Glutamatergic neuron (in vitro differentiated cells): ENCODE measurements at places on chromosomes 13 and 19. TPM values are rescaled to one million over a fixed set of nuclear protein-coding genes. Genes with fewer than 3 reads are reported as not detected.
A peak's percentile ranks its signal among the peaks of the same experiment; 100 is the strongest.

GRCh38 chr19:10256970-10257615 lies 5.1 kb downstream of the MRPL4 start:
- no peak overlapping the region for H3K4me3 ChIP-seq
- H3K27me3 ChIP-seq = peaks cover 3% of the 10 kb centered on the region
- no peak overlapping the region for H3K27ac ChIP-seq

- H3K36me3 ChIP-seq = peaks cover 13% of the 10 kb centered on the region
- no peak overlapping the region for H3K27ac ChIP-seq
- H3K27me3 ChIP-seq = peaks cover 6% of the 10 kb centered on the region
Measured at GRCh38 chr19:56088497-56089215, 32.4 kb downstream of the ZNF787 start.

ELF1 gene
- 9.8 TPM for total RNA-seq

IFNL1 gene
- total RNA-seq = not detected

USHBP1 gene
- not detected for total RNA-seq

GRCh38 chr13:42709276-42709675 lies 72.1 kb upstream of the FAM216B start:
- H3K27ac ChIP-seq = no peak overlapping the region
- H3K27me3 ChIP-seq = peaks cover 1% of the 10 kb centered on the region
- no peaks in the 10 kb centered on the region for H3K36me3 ChIP-seq
- no peak overlapping the region for H3K4me3 ChIP-seq

- peaks cover 12% of the 10 kb centered on the region for H3K4me1 ChIP-seq
- DNase-seq = no peak
- peak overlapping the region; percentile 93 for H3K27ac ChIP-seq
- H3K27me3 ChIP-seq = peaks cover 21% of the 10 kb centered on the region
- H3K36me3 ChIP-seq = no peaks in the 10 kb centered on the region
Measured at GRCh38 chr13:41061914-41062837, 867 bp downstream of the WBP4 start.

DNA sequence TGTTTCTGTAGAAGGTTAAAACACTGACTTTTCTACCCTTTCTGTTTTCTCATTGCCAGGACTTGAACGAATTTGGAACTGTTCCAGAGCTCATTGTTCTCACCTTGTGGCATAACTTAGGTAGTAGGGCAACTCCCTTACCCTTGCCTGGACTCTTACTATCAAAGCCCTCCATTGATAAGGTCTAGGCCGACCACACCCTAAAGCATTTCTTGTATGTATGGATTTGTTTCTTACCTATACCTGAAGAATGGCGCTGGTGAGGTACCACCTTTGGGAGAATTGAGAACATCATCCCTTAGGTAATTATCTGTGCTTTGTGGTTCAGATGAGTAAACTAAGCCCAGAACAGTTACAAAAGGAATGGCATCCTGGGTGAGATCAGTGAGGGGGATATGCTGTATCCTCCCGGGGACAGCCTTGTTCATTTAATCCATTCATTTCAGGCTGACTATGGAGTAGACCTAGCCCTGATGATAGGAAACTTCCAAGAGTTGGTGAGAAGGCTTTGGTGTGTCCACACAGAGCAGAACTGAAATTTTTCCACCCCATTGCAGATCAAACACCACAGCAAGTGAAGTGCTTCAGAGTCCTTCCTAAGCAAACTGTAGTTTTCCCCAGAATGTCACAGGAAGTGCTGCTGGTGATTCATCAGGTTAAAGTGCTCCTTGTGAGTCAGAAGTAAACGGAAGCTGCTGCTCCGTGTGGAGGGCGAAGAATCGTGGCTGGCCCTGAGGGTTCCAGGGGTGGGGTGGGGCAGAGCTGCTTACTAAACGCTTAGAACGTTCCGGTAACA lies 113.0 kb downstream of the TEX26 start:
- peak overlapping the region; percentile 67 for H3K27ac ChIP-seq
- H3K36me3 ChIP-seq = no peaks in the 10 kb centered on the region
- H3K4me1 ChIP-seq = peaks cover 37% of the 10 kb centered on the region
- DNase-seq = no peak

ERFL gene
- total RNA-seq = 1.6 TPM

- H3K4me1 ChIP-seq = peaks cover 46% of the 10 kb centered on the region
- no peak for DNase-seq
- H3K27me3 ChIP-seq = peaks cover 2% of the 10 kb centered on the region
- H3K36me3 ChIP-seq = no peaks in the 10 kb centered on the region
- no peak overlapping the region for H3K4me3 ChIP-seq
Measured at GRCh38 chr19:10884274-10884673, 12.9 kb downstream of the CARM1 start.

CAPNS1 gene
- total RNA-seq = 478 TPM

DNA sequence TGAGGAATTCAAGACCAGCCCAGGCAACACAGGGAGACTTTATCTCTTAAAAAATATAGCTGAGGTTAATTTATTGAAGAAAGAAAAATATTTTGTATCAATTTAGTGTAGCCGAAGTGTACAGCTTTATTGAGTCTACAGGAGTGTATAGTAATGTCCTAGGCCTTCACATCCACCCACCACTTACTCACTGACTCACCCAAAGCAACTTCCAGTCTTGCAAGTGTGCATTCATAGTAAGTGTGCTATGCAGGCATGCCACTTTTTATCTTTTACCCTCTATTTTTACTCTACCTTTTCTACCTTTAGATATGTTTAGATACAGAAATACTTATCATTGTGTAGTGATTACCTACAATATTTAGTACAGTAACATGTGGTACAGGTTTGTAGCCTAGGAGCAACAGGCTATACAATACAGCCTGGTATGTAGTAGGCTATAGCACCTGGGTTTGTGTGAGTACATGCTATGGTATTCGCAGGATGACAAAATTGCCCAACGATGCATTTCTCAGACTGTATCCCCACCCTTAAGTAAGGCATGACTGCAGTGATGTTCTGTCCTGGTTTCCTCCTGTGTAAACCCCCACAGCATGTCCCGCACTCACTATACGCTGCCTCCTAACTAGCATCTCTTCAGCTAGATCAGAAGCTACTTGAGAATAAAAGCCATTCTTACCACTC lies 15.3 kb upstream of the ATP12A start:
- no peak overlapping the region for H3K4me3 ChIP-seq
- no peaks in the 10 kb centered on the region for H3K4me1 ChIP-seq
- no peaks in the 10 kb centered on the region for H3K36me3 ChIP-seq
- no peak overlapping the region for H3K27ac ChIP-seq

GRCh38 chr13:83024955-83025594 lies 857.2 kb downstream of the SLITRK1 start:
- H3K4me3 ChIP-seq = no peak overlapping the region
- no peak overlapping the region for H3K27ac ChIP-seq
- DNase-seq = no peak
- H3K27me3 ChIP-seq = no peaks in the 10 kb centered on the region
